ENCODE measurements at places on chromosomes 11 and 22.

- DNase-seq: no peak
Measured at GRCh38 chr11:44319170-44319551, 9.2 kb upstream of the ALX4 start.

GRCh38 chr11:46389450-46390330 lies 1.9 kb downstream of the CHRM4 start:
- DNase-seq: peak; percentile 93

DNA sequence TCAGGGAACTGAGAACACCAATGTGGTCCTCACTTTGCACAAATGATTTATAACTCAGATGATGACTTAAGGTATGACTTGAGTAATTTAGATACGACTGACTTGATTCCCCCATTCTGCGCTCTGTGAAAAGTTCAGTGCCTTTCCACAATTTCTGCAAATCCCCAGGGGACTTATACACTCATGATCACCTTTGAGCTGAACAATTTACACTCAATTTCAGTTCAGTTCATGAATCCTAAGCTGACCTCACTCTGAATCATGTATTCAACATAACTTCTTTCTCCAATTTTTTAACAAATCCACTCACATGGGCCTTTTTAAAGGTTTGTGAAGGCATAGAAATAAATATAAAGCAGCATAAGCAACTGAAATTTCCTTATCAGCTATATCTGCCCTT lies 274.2 kb downstream of the FAM76B start:
- DNase-seq: no peak

GRCh38 chr11:67519726-67520125 lies 3.5 kb downstream of the CABP2 start:
- peak; percentile 90 for DNase-seq

DNA sequence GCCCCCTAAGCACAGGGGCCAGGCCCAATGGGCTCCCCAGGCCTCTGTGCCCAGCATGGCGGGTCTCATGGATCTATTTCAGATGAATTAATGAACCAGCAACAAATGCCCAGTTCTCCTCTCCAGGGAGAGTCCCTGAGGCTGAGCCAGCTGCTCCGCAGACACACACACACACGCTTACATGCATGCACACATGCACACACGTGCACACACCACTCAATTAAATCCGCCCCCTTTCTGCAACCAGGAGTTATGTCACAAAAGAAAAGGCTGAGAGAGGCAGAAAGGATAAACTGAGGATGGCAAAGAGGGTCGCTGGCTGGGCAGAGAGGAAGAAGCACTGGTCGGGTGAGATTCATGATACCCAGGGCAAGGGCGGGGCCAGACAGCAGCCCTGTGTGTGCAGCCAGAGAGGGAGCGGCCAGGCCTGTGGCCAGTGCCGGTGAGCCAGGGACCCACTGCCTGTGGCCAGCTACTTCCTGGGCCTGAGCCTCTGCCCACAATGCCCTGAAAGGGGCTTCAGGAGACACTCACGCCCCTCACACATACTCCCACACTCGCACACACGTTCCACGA lies 19.8 kb downstream of the IL2RB start:
- DNase-seq: no peak

GRCh38 chr22:41512421-41513194 lies 31.7 kb downstream of the POLR3H start:
- DNase-seq: no peak

GRCh38 chr11:59189986-59190385 lies 18.1 kb downstream of the DTX4 start:
- no peak for DNase-seq

DNA sequence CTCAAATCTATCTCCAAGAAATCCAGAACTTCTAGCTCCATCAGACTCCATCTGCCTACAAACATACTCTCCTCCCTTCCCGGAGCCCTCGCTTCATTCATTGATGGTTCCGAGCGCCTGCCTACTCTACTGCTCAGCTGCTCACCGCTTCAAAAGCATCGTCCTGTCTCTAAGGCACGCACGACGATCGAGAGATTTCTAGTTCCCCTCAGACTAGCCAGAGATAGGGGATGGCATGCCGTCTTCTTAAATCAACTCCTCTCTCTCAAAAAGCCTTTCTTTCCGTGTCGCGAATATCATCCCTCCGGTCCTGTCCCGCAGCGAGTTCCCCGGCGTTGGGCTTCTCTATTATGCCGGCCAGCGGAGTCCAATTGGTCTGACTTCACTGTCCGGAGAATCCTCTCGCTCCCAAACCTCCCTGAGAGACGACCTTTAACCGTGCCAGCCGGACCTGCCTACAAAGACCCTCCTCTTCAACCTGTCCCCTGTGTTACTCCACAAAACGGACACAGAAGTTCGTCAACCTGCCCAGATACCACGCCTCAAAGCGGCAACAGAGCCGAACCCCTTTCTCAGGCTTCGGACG lies 592 bp downstream of the EEF1G start:
- no peak for DNase-seq

DNA sequence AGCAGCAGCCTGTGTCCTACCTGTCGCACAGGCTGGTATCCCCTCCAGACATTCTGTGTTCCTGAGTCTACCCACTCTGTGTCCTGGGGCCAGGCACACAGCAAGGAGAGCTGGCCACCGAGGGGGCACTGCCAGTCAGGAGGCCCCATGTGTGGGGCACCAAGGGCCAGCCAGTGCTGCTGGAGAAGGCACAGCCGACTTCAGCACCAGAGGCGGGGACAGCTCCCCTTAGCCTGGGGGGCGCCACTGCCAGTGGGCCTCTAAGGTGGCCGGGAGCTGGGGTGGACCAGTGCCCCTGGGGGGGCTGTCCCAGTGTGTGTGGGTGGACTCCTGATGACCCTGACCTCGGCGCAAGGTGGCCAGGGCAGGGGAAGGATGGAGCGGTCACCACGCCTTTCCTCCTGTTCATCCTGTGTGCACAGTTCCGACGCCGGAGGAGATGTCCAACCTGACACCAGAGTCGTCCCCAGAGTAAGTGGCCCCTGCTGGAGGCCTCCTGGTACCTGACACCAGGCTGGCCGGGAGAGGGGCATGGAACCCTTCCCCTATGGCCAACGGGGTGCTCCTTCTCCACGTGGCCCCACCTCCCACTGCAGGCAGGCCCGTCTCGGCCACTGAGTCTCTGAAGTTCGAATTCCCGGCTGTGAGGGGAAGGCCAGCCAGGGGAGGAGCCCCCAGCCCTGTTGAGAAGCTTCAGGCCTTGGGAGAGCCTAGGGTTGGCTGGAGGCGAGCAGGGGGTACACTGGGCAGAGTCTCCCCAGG lies 35.4 kb downstream of the MOB2 start:
- DNase-seq: no peak

DNA sequence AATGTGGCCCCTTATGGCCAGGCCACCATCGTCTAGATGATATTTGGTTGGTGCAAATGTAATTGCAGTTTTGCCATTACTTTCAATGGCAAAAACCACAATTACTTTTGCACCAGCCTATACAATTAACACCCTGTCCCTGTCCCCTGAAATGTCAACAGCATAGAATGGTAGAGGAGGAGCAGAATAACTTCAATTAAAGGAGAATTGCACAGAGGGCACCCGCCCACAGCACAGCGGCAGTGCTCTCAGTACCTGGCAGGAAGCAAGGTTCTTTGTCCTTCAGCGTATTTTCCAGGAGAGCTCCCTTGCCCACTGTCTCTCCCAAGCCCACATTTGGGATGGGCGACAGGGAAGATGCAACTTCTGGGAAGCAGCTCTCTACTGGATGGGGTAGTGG lies 115.3 kb downstream of the TRIM29 start:
- no peak for DNase-seq

- DNase-seq: no peak
Measured at GRCh38 chr11:123427405-123427804, 2.7 kb upstream of the GRAMD1B start.

DNA sequence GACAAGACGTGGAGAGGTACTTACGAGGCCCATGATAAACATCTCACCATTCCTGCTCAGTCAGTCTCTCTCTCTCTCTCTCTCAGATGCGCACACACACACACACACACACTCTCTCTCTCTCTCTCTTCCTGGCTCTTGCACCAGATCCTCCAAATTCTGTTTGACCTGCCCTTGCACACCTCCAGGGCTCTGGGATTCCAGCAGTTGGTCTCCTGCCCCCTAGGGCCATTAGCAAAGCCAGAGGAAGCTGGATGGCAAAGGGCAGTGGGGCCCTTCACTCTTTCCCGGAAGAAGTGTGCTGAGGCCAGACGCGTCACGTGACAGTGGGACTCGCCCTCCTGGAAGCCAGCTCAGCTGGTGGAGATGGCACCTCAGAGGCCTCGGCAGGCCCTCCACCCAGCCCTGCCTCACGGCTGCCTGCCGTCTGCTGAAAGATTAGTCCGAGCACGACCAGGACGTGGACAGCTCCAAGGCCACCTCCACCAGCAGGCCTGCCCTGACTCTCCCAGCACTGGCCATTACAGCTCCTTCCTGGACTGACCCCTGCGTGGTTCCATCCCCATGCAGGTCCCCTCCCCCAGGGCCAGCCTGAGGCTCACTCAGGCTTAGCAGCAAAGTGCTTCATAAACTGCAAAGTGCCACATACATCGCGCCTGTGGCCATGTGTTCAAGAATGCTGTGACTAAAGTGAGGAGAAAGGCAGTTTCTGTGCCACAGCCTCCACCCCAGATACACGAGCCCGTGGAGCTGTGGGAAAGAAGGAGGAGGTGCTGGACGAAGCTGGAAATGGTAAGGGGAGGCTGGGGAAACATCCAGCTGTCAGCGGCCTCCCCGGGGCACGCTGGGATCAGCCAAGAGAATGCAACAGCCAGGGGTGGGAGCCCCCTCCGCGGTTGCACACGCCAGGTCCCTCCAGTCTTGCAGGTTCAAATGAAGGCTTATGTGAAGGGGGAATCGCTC lies 3.7 kb downstream of the PDGFB start:
- no peak for DNase-seq

DNA sequence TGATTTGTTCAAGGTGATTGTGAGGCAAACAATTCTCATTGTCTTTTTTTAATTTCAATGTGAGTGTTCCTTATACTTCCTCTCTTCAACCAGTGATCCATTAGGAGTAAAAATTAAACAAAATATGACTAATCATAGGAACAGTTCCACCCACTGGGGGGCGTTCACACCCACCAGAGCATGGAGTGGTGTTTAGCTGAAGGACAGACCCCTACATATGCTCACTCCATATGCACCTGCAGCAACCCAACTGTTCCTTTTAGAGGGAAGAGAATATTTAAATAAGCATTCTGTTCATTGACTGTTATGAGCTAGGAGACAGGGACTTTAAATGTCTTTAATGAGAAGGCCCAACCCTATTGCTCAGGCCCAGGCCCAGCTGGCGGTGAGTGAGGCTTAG lies 78.7 kb upstream of the DRD2 start:
- no peak for DNase-seq

GRCh38 chr22:28442711-28443525 lies 236.7 kb downstream of the TTC28 start:
- no peak for DNase-seq

- no peak for DNase-seq
Measured at GRCh38 chr11:111986589-111986988, 38.6 kb upstream of the DLAT start.

DNA sequence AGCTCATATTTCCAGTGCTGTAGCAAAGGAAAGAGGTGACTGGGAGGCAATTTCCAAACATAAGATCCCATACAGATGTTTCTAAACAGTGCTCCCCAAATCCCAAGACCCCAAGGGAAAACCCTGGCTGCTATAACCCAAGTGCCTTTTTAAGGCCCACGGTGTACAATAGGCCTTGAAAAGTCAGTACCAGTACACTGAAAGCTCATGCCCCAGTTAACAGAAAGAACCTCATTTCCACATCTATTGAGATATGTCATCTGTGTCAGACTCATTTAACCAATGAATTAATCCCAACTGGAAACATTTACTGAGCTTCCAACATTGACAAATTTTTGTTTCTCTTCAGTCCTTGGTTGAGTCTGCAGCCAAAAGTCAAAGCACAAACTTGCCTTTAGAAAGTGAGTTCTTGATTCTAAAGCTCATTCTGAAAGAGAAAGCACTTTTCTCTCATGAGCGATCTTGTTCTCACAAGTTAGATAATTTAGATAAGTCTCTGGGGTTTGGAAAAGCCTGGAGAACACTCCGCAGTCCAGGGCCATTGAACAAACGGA lies 239.8 kb upstream of the ARHGAP20 start:
- no peak for DNase-seq

GRCh38 chr22:39932918-39933649 lies 27.1 kb upstream of the TMA7B start:
- DNase-seq: no peak

DNA sequence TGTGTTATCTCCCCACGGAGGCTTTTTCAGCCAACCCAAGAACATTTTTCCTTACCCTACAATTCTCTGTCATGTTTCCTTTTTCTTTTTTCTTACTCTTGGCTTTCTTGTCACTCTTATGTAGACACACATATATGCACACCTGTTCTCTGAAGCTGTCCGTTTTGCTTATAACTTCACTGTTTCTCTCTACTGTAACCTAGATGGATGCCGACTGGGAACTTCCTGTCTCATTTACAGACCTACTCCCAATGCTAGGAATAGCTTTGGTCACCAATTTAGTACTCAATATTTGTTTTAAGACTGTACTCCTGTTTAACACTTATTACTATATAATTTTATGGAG lies 9.9 kb upstream of the CASP12 start:
- DNase-seq: no peak

DNA sequence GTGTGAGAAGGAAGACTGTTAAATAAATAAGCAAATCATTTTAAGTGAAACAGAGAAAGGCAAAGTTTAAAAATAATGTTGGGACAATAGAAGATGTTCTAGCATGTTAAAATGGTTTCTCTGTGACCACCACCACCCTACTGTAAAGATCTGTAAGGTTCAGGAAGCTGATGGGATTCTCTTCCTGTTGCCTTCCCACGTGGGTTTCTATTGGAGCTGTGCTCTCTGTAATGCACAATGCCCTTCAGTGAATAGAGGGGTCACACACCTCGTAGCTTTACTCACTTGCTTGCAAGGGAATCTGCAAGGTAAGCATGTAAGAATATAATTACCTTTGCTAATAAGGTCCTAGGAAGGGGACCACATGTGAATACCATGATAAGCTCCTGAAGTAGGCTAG lies 170.5 kb downstream of the CASP12 start:
- DNase-seq: no peak

- DNase-seq: no peak
Measured at GRCh38 chr11:77361184-77361583, 59.7 kb upstream of the GDPD4 start.

- no peak for DNase-seq
Measured at GRCh38 chr11:79514695-79515094, 73.9 kb upstream of the TENM4 start.

DNA sequence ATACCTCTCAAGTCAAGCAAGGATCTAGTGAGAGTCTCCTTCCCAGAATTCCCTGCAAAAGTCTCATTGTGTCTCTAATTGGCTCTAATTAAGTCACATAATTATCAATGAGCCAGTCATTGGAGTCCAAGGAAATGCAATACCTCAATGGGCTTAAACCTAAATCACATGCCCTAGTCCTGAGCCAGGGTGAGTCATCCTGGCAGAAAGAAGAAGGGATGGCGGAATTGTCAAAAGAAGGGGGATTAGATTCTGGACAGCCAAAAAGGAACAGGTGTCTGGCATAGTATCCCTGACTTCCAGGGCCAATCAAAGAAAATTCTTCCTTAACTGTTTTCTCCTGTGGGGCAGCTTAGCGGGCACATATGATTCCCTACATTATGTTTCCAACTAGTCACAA lies 25.1 kb upstream of the LDLRAD3 start:
- no peak for DNase-seq

GRCh38 chr22:47369020-47369419 lies 606.6 kb downstream of the TBC1D22A start:
- DNase-seq: peak; percentile 67

- DNase-seq: peak; percentile 55
Measured at GRCh38 chr11:2515401-2516275, 70.8 kb downstream of the KCNQ1 start.
